Activated CD4-positive, alpha-beta T cell treated with anti-CD3 and anti-CD28 coated beads, Interleukin-2, amount 10 ng/mL, durations not matched to agents 24 days and 14 days (primary cell): ENCODE measurements at places on chromosomes 1 and 21. TPM values are rescaled to one million over a fixed set of nuclear protein-coding genes. Genes with fewer than 3 reads are reported as not detected.

- peaks cover 21% of the 10 kb centered on the region for H3K27me3 ChIP-seq
- no peaks in the 10 kb centered on the region for H3K4me1 ChIP-seq
- DNase-seq, result no peak
- no peak overlapping the region for H3K27ac ChIP-seq
- no peak overlapping the region for H3K4me3 ChIP-seq
- H3K36me3 ChIP-seq, result no peaks in the 10 kb centered on the region
Observed at GRCh38 chr1:208170252-208170651, 73.9 kb downstream of the PLXNA2 start.

DNA sequence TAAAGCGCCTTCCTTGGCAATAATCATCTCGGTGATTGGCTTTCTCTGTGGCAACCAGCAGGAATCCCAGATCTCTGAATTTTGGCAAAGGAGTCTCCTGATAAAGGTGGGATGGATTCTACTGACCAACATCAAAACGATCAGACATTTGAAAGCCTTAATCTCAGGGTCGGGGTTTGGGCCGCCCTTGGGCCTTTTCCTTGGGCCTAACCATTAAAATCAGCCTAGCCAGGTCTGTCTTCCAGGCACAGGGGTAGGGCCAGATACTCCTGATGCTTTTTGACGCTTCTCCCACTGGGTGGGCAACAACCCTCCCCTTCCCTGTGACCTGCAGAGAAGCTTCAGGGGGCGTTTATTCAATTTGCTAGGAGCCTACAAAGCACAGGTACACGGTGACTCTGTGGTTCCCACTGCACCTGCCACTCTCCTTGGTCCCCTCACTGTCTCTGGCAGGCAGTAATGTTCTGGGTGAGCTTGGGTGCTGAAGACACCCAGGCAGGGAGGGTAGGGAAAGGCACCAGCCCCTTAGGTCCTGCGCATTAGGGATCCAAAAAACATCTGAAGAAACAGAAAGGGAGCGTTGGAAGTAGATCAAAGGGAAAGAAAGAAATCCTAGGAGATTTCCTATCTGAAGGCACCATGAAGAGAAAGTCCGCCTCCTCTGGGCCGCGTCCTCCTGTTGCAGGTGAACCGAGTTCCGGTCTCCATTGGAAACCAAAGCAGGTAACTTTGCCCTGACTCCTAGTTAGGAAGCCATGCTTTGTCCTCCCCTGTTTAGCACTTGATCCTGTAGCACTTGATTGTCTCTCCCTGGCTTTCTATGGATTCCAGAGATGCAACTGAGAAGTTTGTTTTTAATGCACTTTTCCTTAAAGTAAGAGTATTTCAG lies 12.3 kb downstream of the RNU1-2 start:
- peaks cover 7% of the 10 kb centered on the region for H3K27me3 ChIP-seq
- H3K4me1 ChIP-seq, result peaks cover 22% of the 10 kb centered on the region
- H3K4me3 ChIP-seq, result no peak overlapping the region

Gene LELP1
- not detected in 2 replicates for total RNA-seq

Gene C1orf116
- total RNA-seq, result not detected in 2 replicates

Gene KRTAP12-2
- not detected in 2 replicates for total RNA-seq
